T-helper 2 cell treated with Interferon-gamma antibody and Interleukin-4, amounts not matched to agents 5 μg/mL and 100 μg/mL, for 36 hours (primary cell): ENCODE measurements at places on chromosomes 1 and 21.
A peak's percentile ranks its signal among the peaks of the same experiment; 100 is the strongest.

GRCh38 chr1:19613171-19613703, 30.9 kb upstream of the NBL1 start:
- no peak for DNase-seq

- peak; percentile 18 for DNase-seq
Measured at GRCh38 chr1:244049162-244050013, 1.7 kb upstream of the ZBTB18 start.

DNA sequence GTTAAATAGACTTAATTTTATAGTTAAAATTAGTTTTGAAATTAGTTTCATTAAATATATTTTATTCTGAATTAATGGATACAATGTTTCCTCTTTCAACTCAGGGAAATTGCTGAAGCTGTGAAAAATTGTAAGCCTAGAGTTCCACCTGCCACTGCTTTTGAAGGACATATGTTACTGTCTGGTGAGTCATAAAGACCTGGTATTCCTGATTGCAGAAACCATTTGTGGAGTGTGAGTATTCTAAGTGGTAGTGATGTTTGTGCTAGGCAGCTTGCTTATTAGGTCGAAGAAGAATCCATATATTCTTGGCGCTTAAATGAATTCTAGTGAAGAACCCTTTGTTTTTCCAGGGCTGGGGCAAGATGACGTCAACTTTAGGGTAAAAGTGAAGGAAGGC, 34.0 kb downstream of the MTR start:
- no peak for DNase-seq

DNA sequence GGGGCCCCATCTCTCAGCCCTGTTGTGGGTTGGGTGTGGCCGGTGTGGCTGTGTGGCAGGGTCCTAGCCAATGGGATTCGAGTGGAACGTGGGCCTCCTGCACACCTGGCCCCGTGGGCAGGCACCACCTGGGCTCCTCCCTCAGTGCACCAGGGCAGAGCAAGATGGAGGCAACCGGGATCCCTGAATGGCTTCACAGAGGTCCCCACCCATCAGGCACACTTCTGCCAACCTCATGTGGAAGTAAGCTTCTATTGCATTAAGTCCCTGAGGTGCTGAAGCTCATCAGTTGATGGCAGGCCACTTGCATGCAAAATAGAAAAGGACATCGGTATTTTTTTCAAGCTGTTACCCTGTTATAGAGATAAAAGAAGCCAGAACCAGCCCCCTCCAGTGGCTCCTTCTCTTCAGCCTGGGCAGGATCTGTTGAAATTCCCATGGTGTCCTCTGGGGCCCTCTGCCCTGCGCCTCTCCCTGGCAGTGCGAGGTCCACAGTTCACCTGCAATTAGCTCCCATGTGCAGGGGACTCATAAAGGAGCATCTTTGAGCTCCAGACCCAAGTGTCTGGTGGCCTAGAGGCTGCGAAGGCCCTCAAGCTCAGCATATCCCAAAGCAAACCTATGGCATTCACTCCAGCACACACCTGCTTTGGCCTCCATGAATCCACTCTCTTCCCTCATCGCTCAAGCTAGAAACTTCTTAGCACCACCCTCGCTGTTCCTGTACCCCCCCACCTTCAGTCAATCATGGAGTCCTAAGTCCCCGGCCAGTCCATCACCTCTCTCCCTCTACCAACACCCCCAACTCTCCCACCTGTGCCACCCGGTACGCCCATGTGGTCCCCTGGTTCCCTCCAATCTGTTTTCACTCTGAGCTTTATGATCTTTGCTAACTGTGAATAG, 2.1 kb upstream of the SLC45A1 start:
- no peak for DNase-seq

GRCh38 chr1:53556657-53557227, 97.5 kb downstream of the DMRTB1 start:
- no peak for DNase-seq

DNA sequence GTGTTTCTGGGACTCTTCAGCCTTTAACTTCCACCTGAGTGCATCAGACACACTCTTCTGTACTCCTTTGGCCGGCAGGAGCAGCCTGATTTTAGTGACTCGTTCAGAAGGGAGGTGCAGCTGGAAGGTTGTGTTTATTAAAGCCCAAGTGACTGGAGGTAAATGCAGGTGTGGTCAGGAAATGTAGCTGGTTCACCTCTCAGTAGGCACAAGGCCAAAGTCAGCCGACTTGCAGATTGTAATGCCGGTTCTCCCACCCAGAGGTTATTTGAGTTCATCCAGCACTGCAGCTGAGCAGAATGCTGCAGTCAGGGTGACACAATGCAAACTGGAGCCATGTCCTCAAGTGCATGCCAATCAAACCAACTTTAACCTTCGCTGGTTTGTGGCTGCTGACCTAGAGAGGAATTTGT, 91.5 kb downstream of the SPATA46 start:
- DNase-seq: no peak

GRCh38 chr1:105636052-105636451, 1420.4 kb upstream of the PRMT6 start:
- no peak for DNase-seq

DNA sequence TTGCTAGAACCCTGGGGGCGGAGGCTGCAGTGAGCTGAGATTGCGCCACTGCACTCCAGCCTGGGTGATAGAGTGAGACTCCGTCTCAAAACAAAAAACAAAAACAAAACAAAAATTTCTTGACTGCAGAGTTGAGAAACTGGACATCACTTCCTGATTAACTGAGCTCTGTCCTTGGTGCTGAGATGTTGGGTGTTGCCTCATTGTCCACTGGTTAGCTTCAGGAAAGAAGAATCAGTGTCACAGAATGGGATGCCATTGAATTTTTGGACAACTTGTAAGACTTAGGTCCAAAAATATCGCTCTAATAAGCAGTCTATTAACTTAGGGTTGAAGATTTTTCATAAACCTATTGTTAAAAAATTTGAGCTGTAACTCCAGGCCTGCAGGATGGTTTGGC, 23.8 kb upstream of the KCNA10 start:
- no peak for DNase-seq

- DNase-seq: no peak
Measured at GRCh38 chr1:165075725-165076370, 280.7 kb downstream of the LMX1A start.

GRCh38 chr21:19490481-19490880, 1086.9 kb upstream of the TMPRSS15 start:
- DNase-seq: no peak
